Kidney (tissue), 22 donors: ENCODE measurements at places on chromosomes 3 and 15. TPM values are rescaled to one million over a fixed set of nuclear protein-coding genes. Genes with fewer than 3 reads are reported as not detected.

DNA sequence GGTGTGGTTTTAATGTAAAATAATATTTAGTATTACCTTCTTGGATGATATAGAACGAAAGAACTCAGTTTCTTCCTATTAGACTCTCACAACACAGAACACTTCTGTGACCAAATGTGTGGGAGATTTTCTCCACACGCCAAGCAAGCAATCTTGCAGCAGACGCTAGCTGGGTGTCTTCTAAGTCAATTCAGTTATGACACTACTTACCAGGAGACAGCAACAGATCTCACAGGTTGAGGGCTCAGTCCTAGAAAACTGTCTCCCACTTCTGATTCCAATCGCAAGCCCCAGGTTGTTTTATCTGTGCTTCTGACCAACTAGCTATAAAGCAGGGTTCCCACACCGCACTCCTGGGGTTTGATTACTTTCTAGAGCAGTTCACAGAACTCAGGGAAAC is 41.2 kb downstream of the HERC1 start:
- DNase-seq, result no peak

Gene DAZL
- polyA plus RNA-seq, result not detected

DNA sequence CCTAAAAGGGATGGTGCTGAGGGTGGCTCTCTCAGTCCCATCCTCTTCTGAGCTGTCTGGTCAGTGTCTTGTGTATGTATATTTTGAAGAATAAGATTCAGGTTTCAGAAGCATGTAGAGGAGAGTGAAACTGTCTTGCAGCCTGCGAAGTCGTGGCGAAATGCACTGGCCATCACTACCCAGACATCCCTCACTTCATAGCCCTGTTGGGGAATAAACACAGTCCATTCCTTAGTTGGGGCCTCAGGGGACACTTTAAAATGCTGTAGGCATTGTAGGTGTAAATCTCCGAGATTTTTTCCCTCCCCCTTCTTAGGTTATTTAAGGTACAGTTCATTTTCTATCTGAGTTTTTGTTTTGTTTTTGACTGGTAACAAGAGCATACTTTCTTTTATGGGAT is 93.8 kb downstream of the DNASE1L3 start:
- DNase-seq, result no peak

GRCh38 chr15:85389772-85390171 is 9.4 kb downstream of the AKAP13 start:
- DNase-seq, result no peak

GRCh38 chr15:39748276-39748675 is 34.4 kb downstream of the FSIP1 start:
- no peak for DNase-seq

Gene CFAP161
- not detected for polyA plus RNA-seq

- DNase-seq, result no peak
These were observed 87.6 kb downstream of the PDCD6IP start for GRCh38 chr3:33886015-33886414.

Gene PLD1
- polyA plus RNA-seq, result 11.2 TPM

Gene EXD1
- polyA plus RNA-seq, result not detected

Gene CAMK1
- polyA plus RNA-seq, result 52.7 TPM

- no peak for DNase-seq
These were observed 6.1 kb downstream of the IL17RD start for GRCh38 chr3:57158813-57159738.

- no peak for DNase-seq
These were observed 143.9 kb downstream of the NECTIN3 start for GRCh38 chr3:111215481-111215880.

GRCh38 chr15:69760890-69761568 is 308.4 kb downstream of the RPLP1 start:
- no peak for DNase-seq

GRCh38 chr3:14768182-14768790 is 50.5 kb upstream of the FGD5 start:
- no peak for DNase-seq

DNA sequence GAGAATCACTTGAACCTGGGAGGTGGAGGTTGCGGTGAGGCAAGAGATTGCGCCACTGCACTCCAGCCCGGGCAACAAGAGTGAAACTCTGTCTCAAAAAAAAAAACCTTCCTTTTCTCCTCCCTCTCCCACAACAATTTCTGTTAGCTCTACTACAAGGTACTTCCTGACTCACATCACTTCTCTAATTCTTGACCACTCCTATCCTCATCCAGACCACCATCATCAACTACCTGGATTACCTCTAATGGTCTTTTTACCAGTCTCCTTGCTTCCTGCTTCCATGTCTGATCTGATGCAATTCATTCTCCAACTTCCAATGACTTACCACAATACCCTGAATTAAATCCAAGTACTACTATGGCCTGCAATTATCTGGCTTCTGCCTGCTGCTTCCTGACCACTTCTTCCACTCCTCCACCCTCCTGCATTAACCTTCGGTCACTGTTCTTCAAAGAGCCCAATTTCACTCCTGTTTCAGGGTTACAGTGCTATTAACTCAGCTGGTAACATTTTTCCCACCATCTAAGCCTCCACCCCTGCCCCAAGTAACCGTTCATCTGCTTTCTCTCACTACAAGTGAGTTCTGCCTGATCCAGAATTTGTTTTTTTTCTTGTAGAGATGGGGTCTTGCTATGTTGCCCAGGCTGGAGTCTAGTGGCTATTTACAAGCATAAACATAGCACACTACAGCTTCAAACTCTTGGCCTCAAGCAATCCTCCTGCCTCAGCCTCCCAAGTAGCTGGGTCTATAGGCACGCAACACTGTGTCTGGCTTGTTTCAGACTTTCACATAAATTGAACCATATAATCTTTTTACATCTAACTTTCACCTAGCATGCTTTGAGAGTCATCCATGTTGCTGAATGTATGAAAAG is 27.8 kb downstream of the DCAF1 start:
- no peak for DNase-seq

DNA sequence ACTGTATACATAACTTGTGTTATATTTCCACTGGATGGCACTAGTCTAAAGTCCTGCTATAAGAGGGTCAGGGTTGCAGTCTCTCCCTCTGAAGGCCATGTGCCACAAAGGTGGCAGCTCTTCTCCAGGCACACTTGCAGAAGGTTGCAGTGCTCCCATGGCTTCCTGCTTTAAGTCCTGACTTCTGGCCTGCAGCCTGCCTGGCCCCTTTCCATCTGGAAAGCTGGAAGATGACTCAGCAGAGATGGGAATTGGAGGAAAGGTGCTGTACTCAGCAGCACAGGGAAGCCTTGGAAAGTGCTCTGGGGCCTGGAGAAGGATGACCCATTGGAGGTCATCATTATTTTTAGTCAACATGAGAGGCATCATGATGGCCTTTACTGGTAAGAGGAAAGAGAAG is 40.9 kb upstream of the MRPL3 start:
- DNase-seq, result no peak

DNA sequence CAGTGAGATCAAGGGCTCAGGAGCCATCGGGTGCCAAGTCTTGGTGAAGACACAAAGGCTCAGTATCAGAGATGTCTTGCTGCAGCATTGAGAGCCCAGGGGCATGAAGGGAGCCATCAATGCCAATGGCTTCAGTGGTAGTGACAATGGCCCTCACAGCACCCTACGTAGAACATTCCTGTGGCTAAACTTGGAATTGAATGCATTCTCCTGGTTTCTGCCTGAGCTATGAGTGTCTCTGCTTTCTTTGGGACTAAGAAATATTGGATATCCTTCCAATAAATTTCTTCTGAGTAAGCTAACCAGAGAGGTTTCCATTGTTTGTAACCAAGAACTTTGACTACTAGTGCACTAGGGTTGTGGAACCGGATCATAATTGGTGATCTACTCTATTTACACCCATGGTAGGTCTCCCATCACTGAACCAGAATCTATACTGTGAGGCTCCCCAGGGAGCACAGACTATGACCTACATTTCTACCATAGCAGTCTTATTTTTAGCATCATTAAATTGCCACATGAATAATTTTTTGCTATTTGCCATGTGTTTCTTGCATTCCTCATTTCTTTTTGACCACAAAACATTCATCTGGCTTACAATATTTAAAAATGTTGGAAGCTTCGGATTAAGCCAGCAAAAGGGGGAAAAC is 31.6 kb upstream of the PDZRN3 start:
- no peak for DNase-seq

Gene ZBED2
- 0.54 TPM for polyA plus RNA-seq

Gene HACL1
- 25.3 TPM for polyA plus RNA-seq

DNA sequence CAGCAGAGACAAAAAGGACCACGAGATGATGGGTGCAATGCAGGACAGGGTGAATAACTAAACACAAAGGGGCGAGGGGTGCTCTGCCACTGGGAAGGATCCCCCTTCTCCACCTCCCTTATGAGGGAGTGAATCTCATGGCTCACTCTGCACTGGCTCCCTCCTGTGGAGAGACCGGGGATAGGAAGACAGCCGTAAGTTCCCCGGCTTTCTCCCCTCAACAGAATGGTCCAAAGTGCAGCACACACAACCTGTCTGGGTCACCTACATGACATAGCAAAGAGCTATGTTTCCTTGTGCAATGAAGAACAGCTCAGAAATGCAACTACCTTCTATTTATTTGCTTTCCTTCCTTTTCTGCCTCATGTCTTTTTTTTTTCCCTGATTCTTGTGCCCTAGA is 7.8 kb upstream of the ACSBG1 start:
- no peak for DNase-seq
